ENCODE measurements at places on chromosomes 13 and 19.

GRCh38 chr13:112204346-112205327 lies 137.7 kb downstream of the SOX1 start:
- no peak for DNase-seq

GRCh38 chr13:75978818-75979217 lies 342.7 kb downstream of the LMO7 start:
- no peak for DNase-seq

DNA sequence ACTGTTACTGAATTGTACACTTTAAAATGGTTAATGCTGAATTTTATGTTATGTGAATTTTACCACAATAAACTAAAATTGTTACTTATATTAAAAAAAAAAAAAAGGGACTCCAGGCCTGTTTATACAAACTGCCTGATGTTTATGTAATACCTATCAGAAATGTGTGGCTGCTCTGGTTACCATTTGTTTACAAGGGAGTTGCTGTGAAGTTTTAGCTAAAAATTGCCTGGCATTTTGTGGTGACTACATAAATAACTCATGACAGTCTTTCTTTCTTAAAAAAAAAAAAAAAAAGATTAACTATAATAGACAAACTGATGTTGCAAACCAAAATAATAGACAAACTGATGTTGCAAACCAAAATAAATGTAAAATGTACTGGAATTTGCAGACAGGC lies 71.8 kb downstream of the CDADC1 start:
- DNase-seq: no peak

DNA sequence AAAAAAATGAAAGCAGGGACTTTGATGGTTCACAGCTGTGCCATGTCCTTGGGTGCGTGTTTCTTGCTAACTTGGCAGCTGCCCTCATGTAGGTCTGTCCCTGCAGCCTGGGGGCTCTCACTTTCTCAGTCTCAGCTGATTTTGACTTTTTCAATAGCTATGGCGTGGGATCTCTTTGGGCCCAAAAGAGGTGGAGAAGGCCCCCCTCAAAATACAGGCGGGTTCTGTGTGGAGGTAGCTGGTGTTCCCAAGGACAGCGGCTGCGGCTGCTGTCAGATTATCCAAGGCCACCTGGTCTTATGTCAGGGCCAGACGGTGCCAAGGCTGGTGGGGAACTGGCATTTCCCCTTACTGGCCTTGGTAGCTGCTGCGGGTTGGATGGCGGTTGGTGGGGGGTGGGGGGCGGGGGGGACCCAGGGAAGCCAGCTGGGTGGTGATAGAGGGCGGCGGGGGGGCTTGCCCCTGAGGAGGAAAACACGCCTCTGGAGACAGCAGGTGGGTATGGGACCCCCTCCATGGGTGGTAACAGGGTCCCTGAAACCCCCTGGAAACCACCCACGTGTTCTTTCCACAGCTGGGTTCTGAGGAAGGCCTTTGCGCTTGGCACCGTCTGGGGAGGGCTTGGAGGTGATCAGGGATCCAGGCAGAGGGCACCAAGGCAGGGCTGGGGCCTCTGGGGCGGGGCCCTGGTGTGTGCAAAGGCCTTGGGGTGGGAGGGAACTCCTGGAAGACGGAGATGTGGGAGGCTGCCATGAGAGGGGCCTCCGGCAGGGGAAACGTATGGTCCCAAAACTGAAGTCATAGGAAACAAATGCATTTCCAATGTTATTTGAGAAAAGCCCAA lies 4.1 kb downstream of the TIMM13 start:
- no peak for DNase-seq

DNA sequence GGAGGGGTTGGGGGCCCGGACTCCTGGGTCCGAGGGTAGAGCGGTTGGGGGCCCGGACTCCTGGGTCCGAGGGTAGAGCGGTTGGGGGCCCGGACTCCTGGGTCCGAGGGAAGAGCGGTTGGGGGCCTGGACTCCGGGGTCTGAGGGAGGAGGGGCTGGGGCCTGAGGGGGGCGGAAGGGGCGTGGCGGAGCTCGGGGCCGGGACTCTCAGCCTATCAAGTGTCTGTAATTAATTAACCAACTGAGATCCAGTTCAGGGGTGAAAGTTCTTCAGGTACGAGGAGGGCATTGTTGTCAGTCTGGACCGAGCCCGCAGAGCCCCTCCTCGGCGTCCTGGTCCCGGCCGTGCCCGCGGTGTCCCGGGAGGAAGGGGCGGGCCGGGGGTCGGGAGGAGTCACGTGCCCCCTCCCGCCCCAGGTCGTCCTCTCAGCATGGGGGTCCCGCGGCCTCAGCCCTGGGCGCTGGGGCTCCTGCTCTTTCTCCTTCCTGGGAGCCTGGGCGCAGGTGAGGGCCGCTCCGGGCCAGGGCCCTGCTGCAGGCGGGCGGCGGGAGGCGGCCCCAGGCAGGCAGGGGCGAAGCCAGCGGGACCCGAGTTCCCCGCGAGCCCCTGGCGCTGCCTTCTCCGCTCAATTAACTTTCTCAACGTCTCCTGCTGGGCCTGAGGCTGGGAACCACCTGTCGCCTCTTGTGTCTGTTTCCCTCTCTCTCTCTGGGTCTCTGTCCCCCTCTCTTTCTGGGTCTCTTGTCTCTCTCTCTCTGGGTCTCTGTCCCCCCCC lies 697 bp downstream of the FCGRT start:
- no peak for DNase-seq

DNA sequence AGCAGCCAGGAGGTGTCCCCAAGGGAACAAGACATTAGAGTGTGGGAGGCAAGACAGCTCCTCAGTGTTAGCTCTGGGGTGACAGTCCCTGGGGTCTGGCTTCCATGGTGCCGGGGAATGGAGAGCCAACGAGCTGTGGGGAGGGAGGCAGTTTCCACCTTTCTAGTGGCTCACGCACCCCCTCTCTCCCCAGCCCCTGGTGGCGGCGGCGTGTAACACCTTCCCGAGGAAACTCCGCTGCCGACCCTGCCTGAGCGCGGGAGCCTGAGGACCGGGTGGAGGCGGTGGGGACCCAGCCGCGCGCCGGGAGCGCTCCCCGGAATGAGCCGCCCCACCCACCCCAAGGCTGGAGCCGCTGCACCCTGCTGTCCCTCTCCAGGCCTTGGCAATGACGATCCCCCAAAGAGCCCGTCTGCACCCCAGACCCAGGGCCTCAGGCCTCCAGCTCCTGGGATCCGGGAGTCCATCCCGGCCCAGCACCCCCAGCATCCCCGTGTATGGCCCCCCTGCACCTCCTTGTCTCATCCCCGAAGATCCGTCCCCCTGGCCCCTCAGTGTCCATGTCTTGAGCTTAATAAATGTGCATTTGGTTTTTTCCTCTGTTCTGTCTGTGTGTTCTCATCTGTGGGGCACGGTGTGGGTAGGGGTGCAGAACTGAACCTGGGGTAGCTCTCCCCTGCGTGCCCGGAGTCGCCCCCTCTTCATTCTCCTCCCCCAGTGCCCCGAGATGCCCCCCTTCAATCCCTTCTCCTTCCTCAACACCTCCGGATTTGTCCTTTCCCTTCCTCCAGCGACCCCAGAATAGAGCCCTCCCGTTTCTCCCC lies 622 bp upstream of the FXYD5 start:
- DNase-seq: no peak

- DNase-seq: no peak
These were observed 13.8 kb upstream of the OR10H1 start for GRCh38 chr19:15829306-15829698.

DNA sequence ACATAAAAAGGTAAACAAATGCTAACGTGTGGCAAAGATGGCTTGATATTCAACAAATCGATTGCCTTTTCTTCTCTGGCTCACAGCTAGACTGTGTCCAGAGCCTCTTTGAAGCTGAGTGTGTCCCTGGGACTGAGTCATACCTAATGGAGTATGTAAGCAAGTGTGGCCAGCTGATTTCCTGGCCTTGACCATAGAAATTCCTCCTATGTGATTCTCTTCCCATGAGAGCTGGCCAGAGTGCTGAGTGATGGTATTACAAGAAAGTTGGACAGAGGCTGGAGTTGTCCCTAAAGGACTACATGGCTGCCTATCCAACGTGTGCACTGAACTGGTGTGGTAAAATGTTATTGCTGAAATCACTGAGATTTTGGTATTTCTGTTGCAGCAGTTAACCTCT lies 320.1 kb upstream of the SLC10A2 start:
- DNase-seq: no peak

GRCh38 chr19:13843104-13843921 lies 33.6 kb upstream of the NANOS3 start:
- DNase-seq: no peak

- no peak for DNase-seq
These were observed 11.6 kb upstream of the RASA3 start for GRCh38 chr13:114143806-114144605.

- DNase-seq: no peak
These were observed 678 bp upstream of the CD33 start for GRCh38 chr19:51224163-51224641.

GRCh38 chr19:46068345-46069258 lies 27.8 kb upstream of the IGFL4 start:
- DNase-seq: peak; percentile 45

DNA sequence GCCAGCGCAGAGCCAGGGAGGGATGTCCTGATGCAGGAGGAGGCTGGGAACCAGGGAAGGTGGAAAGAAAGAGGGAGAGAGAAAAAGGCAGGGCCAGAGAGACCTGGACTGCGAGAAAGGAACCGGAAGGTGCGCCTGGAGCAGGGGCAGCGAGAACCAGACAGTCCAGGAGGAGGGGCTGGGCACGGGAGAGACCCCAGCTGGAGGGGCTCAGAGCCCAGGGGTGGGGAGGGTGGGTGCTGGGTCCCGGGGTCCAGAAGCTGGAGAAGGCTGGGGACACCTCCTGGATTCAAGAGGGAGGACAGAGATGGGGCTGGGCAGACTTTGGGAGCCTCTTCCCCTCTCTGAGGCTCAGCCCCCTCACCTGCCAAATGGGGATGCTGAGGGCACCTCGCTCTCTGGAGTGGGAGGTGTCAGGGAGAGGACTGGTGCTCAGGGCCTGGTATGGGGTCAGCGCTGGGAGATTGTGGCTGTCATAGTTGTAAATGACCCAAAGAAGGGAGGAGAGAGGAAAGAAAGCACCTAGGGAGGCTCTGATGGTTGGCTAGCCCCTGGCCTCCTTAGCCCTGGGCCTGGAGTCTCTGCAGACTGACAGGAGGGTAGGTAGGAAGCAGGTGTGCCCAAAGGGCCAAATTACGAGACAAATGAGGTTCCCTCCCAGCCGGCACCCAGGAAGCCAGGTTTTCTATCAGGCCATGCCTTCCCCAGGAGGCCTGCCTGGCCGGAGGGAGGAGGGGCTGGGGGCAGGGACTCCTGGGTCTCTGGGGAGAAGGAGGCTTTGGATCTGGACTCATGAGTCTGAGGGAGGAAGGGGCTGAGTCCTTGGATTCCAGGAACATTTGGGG lies 1.3 kb upstream of the SPACA6 start:
- no peak for DNase-seq

- DNase-seq: no peak
These were observed 14.5 kb downstream of the CC2D1A start for GRCh38 chr19:13920524-13920923.

DNA sequence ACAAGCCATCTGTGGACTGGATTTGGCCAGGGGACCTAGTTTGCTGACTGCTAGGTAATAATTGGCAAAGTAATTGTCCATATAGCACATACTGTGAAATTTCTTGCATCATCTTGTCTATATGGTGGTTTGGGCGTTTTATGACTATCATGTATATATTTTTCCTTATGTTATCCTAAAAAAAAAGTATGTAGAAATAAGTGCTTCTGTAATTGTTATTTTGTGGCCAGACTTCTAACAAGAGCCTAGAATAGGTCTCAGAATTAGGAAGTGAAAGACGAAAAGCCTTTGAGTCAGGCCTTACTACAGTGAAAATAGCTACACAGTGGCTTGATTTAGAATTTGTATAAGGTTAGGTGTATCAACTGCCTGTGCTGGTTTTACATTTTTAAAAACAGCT lies 4.2 kb downstream of the FNDC3A start:
- no peak for DNase-seq

- no peak for DNase-seq
These were observed 361.5 kb upstream of the HTR2A start for GRCh38 chr13:47258384-47258783.

DNA sequence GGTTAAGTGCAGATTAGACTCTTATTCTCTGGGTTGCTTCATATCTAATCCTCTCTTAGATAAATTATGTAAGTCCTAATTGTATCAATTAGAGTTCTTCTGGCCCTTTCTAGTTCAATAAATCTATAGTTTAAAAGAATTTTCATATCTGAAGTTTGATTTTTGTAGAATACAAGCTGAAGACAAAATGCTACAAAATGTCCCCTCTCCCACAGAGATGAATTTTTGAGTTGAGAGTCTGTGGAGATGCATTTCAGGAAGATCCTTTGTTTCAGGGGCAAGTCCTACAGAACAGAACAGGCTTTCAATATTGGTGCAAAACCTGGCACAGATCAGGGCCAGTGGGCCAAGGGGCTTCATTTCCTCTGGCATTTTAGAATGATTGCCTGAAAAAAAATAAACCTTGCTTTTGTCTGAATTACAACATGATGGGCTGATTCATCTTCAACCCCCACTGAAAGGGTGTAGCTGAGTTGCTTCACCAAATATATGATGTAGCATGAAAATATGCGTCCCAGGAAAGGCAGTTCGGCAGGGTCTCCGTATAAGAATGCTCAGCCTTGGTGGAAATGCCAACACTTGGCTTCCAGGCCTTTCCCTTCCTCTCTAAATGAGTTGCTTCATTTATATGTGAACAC lies 6.4 kb upstream of the IPO5 start:
- DNase-seq: no peak

DNA sequence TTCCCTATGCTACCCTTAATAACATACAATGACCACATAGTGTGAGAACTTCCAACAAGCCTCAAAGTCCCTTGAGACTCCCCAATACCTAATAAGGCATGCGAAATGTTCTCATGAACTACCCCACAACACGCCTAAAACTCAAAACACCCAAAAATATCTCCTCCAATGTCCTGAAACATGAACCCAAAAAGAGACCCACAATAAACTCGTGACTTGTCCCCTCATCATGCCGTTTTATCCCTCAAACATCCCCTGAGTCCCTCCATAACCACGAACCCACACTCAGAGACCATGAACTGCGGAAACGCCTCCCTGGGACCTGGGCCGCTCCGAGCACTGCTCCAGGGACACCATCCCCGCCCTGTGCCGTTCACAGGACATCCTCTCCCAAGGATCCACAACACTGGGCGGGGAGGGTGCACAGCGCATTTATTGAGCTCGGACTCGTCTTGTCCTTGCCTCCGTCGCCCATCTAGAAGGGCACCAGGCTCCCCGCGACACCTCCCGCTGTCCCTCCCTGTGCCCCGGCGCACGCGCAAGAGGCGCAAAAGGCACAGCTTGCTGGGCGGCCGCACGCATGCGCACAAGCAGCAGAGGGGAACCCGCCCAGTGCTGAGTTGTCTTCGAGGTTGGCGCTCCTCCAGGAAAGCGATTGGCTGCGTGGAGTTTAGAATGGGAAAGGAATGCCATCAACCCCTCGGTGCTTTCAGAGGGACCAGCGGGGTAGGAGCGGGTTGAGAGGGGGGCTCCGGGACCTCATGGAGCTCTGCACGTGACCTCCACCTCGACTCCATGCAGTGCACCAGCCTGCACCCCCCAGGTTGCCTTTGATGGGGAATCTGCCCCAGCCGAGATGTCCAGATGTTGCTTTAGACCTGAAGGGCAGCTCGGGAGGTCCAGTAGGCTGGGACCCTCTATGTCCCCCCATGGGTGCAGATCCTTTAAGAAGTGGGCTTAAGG lies 8.8 kb downstream of the FXYD3 start:
- DNase-seq: no peak

- no peak for DNase-seq
These were observed 1219.1 kb downstream of the UQCRFS1 start for GRCh38 chr19:27993619-27994570.

Measured in glomerular endothelial cell (primary cell).